ENCODE measurements at places on chromosomes 6 and 20.

GRCh38 chr6:14625173-14625895 lies 507.8 kb downstream of the CD83 start:
- DNase-seq, result no peak

DNA sequence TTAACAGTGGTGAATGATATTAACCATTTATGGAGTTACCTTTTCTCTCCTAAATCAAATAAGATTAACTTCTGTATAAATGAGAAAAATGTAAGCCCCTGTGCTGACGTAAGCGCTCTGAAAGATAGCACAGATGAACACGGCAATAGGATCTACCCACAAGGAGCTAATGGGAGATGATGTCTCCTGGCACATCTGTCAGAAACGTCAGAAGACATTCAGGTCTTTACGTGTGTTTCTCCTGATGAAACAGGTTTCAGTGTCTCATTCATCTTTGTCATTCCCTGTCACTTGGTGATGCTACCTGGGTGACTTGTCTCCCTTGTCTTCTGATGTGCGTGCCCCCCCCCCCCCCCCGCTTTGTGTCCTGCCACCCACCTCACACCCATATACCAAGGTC lies 189.7 kb downstream of the DTNBP1 start:
- no peak for DNase-seq

GRCh38 chr6:110876170-110876773 lies 1.7 kb downstream of the AMD1 start:
- DNase-seq, result peak; percentile 95

DNA sequence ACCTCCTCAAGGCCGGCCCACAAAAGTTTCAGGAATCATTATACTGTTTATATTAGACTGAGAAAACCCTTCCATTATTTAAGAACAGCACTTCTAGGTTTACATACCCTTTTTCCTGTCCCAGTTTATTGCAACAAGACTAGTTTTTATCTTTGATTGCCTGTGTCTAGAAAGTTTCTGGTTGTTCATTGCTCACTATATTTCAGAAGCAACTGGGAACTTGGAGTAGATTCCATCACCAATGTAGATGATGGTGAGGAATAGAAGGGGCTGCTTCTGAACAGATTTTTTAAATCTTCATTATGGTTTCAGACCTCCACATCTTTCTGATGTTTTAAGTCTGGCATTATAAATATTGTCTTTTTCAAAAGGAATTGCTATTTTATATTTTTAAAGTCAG lies 93.0 kb downstream of the BCAS1 start:
- DNase-seq, result no peak

DNA sequence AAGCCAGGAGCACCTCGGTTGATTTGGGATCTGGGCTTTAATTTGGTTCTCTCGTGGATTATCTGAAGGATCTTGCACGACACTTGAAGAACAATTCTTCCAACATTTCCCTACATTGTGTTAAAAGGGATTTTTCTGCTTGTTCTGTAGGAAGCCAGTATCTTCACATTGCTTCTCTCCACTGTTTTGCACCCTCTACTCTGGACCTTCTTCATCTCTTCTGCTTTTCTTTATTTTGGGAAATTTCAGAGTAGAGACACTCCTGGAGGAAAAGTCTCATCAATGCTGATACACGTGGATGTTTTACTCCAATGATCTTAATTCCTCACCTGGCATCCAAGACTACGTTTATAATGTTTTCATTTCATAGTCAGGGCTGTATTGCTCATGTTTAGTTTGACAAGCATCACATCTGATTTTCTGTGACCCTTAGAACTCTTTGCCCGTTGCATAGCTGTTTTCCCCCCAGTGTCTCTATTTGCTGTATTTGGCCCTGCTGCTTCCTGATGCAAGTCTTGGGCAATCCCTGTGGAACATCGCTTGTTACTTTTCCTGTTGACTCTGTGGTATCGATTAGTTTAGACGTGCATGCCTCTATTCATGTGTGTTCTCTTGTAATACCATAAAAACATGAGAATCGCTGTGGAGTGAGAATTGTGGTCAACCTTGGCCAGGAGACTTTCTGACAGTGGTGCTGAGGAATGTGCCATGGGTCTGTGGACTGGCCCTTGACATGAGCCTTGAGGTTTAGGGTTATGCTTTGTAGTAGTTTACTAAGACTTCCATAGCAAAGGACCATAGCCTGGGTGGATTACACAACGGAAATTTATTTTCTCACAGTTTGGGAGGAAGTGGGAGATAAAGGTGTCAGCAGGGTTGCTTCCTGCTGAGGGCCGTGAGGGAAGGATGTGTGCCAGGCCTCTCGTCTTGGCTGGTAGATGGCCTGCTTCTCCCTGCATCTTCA lies 12.5 kb downstream of the PLCB1 start:
- no peak for DNase-seq

DNA sequence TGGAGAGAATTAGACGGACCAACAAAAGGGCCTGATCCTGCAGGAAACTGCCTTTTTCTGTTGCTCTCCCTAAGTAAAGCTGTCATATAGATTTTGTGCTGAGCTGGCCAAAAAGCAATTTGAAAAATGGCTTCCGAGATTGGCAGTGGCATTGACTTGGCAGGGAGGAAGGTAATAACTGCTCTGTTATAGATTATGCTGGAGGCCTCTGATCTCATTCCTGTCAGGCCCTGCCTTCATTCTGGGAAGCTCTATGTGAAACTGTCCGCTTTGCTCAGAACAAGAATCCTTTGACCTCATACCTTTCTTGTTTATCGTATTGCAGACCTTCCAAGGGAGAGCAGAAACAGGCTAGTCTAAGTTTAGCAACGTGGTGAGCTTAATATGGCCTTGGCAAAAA lies 234.4 kb downstream of the PHACTR1 start:
- DNase-seq, result no peak

DNA sequence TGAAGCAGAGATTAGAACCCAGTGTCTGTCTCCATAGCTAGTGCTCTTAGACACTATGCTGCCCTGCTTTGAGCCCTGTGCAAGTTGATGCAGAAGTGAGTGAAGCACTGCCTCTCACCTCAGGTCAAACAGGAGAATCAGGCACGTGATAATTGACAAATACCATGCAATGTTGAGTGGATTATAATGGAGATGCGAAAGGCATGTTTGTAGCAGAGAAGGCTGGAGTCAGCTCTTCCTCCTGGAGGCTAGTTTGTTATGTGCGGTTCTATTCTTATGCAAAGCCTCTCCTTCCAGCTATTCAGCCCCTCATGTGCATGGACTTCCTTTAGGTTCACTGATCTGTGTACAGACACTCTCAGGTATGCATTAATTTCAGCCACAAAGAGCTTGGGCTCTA lies 108.5 kb downstream of the MANEA start:
- no peak for DNase-seq

DNA sequence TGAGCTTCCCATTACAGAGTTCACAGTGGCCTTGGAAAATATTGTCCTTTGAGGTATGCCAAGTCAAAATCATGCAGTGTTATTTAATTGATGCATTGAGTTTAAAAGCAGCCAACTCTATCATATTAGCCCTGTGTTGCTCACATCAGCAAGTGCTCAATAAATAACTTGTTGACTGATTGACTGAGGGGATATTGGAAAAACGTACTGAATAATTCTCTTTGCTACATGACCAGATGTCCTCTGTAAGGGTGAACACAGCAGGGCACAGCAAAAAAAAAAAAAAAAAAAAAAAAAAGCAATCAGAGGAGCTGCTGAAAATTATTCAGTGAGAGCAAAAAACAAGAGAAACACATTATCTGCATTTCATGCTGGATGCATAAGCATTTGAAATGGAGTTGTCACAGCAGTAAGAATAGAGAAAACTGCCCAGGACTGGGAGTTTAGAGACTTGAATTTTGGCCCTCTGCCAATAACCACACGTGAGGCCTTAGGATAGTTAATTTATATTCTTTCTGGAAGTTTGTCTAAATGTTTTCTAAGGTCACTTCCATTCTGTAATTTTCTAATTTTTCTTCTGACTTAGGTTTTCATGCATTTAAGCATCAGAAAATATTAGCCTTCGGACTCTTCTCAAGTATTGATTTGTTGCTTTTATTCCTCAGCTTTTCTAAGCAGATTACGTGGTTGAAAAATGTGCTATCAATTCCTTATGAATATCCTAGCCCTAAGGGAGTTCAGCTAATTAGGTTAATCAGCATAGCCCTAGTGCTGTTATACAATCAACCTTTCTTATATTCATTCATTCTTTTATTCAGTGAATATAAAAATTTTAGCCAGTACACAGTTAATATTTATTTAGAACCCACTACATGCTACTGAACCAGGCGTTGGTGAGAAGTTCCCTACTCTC lies 246.8 kb upstream of the STXBP5 start:
- no peak for DNase-seq

DNA sequence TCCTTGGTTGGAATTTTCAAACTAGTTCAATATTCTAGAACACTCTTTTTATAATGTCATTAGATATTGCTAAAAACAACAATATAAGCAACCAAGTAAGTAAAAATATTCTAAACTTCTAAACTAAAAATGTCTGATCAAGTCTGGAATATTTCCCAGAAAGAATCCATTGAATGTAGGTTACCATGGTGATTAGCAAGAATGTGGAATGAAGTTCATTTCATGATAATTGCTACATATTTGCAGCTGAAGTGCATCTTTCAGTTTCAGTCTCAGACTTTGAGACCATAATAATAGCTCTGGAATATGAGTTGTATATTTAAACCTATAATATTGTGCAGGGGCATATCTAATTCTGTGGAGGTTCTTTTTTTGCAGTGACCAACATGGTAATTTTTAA lies 61.0 kb upstream of the NKAIN2 start:
- DNase-seq, result no peak

DNA sequence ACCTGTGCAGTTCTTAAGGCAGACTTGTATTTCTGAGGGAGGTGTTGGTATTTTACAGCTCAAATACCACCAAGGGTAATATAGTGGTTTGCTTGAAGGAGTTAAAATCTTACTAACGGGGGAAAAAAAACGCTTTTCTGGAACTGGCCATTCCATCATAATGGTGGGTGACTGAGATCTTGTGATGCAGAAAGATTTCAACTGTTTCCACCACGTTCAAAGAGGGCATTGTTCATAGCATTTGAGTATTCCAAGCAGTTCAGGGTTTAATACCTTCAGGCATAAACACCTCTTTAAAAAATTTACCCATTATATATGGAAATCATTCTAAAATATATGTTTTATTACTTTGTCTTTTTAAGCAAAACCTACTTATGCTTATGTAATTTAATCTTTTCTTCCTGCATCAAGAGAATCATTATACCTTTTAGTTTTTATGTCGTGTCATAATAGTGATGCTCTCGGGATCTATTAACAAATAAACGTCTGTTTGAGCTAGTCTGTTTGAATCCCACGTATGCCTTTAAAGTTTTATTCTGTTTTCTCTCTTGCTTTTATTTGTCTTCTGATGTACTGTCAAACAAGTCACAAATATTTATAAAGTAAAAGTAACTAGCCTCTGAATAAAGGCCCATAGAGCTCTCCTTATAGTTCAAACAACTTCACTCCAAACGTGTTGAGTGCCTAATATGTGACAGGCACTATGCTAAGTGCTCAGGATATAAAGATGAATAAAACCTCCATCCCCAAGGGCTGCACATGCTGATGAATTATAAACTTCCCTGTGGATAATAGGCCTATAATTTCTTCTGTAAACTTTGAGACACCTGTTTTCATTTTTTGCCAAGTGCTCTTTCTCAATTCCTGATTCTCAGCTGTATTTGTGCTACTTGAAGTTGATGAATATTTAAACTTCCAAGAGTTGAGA lies 298.8 kb upstream of the FERMT1 start:
- DNase-seq, result no peak

GRCh38 chr6:30682143-30683117 lies 4.0 kb downstream of the PPP1R18 start:
- DNase-seq, result peak; percentile 84
